ENCODE measurements at places on chromosomes 6 and 20.
A peak's percentile ranks its signal among the peaks of the same experiment; 100 is the strongest.

GRCh38 chr6:6588924-6589709, 597 bp downstream of the LY86 start:
- DNase-seq = no peak

- no peak for DNase-seq
Observed at GRCh38 chr6:111791415-111791814, 81.8 kb downstream of the FYN start.

- DNase-seq = no peak
Observed at GRCh38 chr6:116316772-116317467, 37.2 kb upstream of the TSPYL1 start.

GRCh38 chr6:134817448-134817847, 132.5 kb downstream of the ALDH8A1 start:
- no peak for DNase-seq

DNA sequence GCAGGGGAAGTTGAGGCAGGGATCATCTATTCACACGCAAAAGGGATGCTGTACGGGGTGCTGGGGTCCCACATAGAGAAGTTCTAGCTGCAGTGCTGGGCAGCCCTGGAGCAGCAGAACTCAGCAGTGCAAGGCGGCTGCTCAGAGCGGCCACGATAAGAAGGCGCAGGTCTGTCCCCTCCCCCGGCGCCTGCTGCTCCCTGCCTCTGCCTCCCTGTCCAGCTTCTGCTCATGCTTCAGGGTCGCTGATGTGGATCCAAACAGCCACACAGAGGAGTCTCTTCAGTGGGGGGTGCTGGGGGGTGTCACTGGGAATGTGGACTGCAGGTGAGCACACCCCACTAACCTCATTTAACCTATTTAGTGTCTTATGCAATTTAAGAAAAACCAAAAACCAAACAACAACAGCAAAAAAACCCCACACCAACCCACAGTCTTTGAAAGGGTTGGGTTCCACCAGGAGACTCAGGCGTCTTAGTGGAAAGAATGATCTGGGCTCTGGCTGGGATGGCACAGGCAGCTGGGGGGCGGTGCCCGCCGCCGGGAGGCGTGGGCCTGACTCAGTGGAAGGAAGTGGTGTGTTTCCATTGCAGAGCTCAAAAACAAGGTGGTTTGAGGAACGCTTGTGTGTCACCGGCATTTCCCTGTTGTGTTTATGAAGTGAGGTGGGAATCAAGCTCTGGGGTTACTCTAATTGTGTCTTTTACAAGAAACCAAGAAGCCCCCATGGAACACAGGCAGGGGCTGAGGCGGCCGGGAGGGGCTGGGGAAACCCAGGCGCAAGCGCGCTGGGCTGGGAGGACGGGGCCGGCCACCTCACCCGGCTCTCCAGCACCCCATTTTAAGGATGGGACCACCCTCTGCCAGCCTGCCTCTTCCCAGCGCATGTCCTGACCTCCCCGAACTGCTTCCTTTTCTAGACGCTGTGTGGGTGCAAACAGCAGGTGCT, 55.1 kb downstream of the IRF4 start:
- no peak for DNase-seq

DNA sequence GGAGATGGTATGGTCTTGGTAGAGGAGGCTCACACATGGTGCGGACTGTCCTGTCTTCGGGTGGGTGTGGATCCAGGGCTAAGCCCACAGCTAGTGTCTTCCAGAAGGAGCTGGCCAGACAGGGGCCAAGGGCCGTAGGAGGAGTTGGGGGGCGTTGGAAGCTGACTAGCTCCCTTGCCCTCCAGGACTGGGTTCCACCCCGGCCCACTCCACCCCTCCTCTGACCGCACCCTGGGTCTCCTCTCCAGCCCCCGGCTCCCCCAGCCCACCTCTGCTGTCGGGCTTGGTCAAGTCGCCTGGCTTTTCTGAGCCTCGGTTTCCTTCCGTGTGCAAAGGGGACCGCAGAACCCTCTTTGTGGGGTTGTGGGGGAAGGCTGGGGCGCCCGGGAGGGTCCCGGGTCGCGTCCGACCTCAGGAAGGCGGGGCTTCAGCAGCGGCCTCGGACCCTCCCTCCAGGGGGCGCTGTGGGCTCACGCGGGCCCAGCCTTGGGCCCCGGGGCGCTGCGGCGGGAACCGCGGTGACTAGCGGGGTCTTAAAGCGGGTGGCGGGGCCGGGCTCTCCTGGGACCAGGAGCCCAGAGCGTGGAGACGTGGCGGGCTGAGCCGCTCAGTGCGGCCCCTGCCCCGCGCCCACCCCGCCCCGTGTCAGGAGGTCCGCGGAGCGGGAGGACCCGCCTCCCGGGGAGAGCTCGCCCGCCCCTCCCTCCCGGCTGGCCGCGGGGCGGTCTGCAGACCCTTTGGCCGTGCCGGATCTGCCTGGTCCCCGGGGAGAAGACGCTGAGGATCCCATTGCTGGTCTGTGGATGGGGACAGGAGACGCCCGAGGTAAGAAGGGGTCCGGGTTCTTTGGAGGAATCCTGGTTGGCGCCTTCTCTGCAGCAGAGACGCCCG, 5.4 kb downstream of the NPBWR2 start:
- DNase-seq = no peak

GRCh38 chr6:134295953-134296553, 21.9 kb downstream of the SGK1 start:
- DNase-seq = peak; percentile 99

DNA sequence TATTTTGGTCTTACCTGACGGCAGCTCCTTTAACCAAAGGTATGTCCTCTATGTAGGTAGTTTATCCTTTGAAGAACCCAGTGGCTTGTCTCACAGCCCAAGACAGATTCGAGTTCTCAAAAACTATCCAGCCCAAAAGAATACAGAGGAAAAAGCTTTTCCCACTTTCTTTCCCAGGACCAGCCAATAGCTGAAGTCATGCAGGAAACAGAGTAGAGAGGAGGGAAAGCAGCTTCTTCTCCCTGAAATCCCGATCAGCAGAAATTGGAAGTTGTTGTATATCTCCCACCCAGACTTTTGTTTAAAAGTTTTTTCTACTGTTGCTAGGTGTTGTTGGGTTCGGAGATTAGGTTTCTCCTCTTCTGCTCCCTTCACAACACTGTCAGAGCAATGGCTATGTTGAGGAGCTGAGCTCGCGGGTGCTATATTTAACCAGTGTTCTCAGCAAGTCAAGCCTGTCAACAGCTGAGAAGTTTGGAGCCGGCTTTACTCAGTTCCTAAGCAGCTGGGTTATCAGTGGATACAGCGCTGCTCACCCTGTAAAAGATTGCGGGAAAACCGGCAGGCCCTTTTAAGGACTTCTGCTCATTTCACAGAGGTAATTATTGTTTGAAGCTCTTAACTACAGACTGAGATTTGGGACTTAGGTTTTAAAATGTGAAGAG, at the start of gene FILIP1:
TSS of gene FILIP1 (minus strand) at position 401 of the 665 bp plus-strand sequence. CDS start 78,828 bp downstream, outside the sequence.
- DNase-seq = no peak

DNA sequence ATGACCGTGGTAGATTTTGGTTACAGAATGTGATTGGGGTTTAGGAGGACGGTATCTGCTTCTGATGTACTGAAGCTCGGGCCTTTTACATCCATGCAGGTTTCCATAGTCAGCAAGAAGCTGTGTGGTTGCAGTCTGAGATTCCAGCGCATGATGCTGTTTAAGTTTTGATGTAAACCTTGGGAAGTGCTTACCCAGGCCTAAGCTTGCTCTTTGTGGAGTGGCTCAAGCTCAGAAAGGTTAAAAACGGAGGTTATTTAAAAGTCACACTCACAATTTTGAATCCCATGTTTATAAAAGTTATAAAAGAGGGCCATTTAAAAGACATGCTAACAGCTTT, 121.4 kb downstream of the TIAM2 start:
- no peak for DNase-seq

- DNase-seq = no peak
Observed at GRCh38 chr6:140806431-140806830, 1326.3 kb upstream of the GJE1 start.

- DNase-seq = no peak
Observed at GRCh38 chr20:54419531-54419930, 55.9 kb upstream of the DOK5 start.

GRCh38 chr6:16481697-16482399, 243.5 kb downstream of the GMPR start:
- DNase-seq = no peak

GRCh38 chr20:58010666-58011065, 217.8 kb downstream of the ANKRD60 start:
- no peak for DNase-seq

All from HS-5 (cell line).